ENCODE measurements at places on chromosomes 1 and 21. TPM values are rescaled to one million over a fixed set of nuclear protein-coding genes. Genes with fewer than 3 reads are reported as not detected.

ODF2L gene
- total RNA-seq = 88.2 TPM

AZIN2 gene
- total RNA-seq = 2.4 TPM

LRRC40 gene
- 15.9 TPM for total RNA-seq

L1TD1 gene
- 0.18 TPM for total RNA-seq

PTGS2 gene
- not detected for total RNA-seq

SPATA1 gene
- 5.0 TPM for total RNA-seq

ROR1 gene
- total RNA-seq = 19.3 TPM

CYP4Z1 gene
- not detected for total RNA-seq

DYNLT4 gene
- total RNA-seq = not detected

RAB42 gene
- 4.2 TPM for total RNA-seq

IFFO2 gene
- total RNA-seq = 59.4 TPM

SPOCD1 gene
- total RNA-seq = 0.54 TPM

FGR gene
- total RNA-seq = 0.18 TPM

CLCA2 gene
- not detected for total RNA-seq

DMBX1 gene
- total RNA-seq = 0.05 TPM

TCP10L gene
- total RNA-seq = 0.57 TPM

ATP1A2 gene
- total RNA-seq = 0.15 TPM

CFAP45 gene
- total RNA-seq = 1.6 TPM

LCE1C gene
- total RNA-seq = not detected

TRIM58 gene
- total RNA-seq = not detected

MAP3K21 gene
- total RNA-seq = 3.1 TPM

FAM177B gene
- total RNA-seq = not detected

INSRR gene
- not detected for total RNA-seq

TMEM200B gene
- total RNA-seq = 2.1 TPM

STUM gene
- total RNA-seq = 0.03 TPM

ADAMTSL4 gene
- 9.5 TPM for total RNA-seq

OR2G2 gene
- total RNA-seq = not detected

S100A14 gene
- total RNA-seq = 0.57 TPM

CFAP141 gene
- not detected for total RNA-seq

FCRL3 gene
- not detected for total RNA-seq

SERINC2 gene
- total RNA-seq = 14.0 TPM

CELA3B gene
- total RNA-seq = 3.4 TPM

UQCRHL gene
- 2.6 TPM for total RNA-seq

COL16A1 gene
- 7.6 TPM for total RNA-seq

NEK2 gene
- total RNA-seq = 34.4 TPM

All from Panc1 (cell line).